ENCODE measurements at places on chromosomes 3 and 15. TPM values are rescaled to one million over a fixed set of nuclear protein-coding genes. Genes with fewer than 3 reads are reported as not detected.

GRCh38 chr15:77784361-77785292, 151.9 kb upstream of the LINGO1 start:
- H3K36me3 ChIP-seq = no peaks in the 10 kb centered on the region
- no peak for DNase-seq
- no peaks in the 10 kb centered on the region for H3K4me1 ChIP-seq
- no peak overlapping the region for H3K27ac ChIP-seq

DNA sequence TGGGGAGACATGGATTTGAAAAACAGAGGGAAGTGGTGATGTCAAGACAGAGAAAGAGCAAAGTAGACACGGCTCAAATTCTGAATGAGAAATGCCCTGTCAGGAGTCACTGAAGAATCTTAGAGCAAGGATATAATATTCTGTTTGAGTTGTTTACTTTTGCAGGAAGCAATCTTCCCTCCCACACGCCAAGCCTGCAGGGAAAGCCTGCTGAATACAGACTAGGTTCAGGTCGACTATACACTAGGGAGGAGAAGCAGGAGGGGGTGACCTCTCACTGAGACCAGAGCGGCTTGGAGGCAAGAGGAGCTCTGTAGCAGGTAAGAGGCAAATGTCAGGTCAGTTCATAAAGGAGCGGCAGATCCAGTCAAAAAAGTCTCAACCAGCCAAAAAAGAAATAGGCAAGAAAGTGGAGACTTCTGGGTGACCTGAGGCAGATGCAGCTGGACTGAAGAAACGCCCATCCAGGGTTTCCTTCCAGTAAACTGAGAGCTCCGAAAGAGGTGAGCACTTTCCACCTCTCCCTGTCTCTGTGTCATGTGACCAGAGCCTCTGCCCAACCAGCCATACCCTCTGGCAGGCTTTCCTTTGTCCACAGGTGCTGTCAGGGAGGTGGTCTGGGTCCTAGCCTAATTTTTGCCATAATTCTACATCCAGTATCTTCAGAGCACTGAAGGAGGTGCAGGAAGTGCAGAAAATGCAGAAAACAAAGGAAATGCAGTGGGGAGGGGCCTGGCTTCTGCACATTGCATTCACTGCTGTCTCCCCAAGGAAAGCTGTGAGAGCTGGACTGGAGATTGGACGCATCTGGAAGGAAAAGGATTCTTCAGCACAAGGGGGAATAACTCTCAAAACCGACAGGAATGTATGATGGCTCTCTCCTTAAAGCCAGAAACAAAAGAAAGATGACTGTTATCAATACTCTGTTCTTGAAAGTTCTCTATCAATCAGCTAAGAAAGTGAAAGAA, 37.8 kb upstream of the CTXND1 start:
- H3K27me3 ChIP-seq = no peaks in the 10 kb centered on the region
- no peaks in the 10 kb centered on the region for H3K36me3 ChIP-seq
- H3K4me3 ChIP-seq = no peak overlapping the region
- no peak overlapping the region for H3K27ac ChIP-seq

DNA sequence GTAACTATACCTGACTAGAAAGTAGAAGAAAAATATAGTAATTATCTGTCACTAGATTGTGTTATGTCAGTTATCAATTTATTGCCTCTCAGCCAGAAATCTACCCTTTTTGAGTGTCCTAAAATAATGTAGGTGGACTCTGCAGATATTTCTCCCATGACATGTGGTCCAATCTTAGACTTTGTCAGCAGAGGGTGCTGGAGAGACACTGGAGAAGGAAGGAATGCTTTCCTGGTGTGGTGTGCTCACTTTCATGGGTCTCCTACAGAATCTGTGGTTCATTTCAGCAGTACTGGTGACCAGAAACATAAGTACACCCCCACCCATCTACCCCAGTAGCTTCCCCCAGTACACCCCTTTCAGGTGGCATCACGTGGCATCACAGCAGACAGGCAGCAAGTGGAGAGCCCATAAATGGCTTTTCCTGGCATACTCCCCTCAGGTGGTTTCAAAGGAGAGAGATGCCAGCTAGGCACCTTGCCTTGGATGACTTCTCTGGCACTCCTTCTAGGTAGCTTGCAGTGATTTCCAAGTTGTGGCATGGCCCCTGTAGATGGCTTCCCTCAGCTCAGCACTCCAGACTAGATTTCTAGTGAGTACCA, 114.7 kb downstream of the GADL1 start:
- H3K4me1 ChIP-seq = no peaks in the 10 kb centered on the region
- no peaks in the 10 kb centered on the region for H3K27me3 ChIP-seq
- no peak for DNase-seq
- no peak overlapping the region for H3K4me3 ChIP-seq
- H3K27ac ChIP-seq = no peak overlapping the region
- H3K36me3 ChIP-seq = no peaks in the 10 kb centered on the region

- H3K4me3 ChIP-seq = no peak overlapping the region
- no peak for DNase-seq
- no peaks in the 10 kb centered on the region for H3K27me3 ChIP-seq
- no peaks in the 10 kb centered on the region for H3K36me3 ChIP-seq
- H3K27ac ChIP-seq = no peak overlapping the region
- H3K4me1 ChIP-seq = peaks cover 1% of the 10 kb centered on the region
Observed at GRCh38 chr3:12301031-12301430, 12.2 kb downstream of the PPARG start.

DNA sequence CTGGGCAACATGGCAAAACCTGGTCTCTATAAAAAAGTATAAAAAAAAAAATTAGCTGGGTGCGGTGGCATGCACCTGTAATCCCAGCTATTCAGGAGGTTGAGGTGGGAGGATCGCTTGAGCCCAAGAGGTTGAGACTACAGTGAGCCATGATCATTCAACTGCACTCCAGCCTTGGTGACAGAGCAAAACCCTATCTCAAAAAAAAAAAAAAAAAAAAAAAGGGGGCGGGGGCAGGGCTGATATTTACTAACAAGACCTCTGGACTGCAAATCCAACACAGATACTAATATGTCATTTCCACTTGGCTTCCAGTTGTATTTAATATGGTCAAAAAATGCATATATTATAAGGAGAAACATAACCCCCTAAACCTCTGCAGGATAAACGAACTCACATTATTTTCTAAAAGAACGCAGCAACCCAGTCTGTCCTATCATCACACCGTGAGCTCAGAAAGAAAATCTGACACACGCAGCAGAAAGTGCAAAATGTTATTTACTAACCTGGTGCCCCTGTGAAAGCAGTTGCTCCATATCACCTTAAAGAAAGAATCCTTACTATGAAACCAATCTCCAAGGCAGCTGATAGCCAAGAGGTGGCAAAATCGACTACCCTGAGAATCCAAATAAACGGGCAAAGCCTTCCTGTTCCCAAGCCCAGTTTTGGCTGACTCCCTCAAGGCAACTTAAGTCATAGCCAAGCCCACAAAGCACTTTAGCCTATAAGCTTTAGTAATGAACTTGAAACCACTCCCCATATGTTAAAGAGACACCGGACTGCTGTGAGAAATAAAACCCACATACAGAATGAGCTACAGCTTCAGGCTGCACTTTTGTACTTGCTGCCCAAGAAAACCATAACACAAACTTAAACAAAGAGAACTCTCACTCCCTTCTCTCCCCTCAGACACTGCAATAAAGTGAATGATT, 39.3 kb downstream of the PLD1 start:
- H3K36me3 ChIP-seq = no peaks in the 10 kb centered on the region
- no peak overlapping the region for H3K27ac ChIP-seq
- peaks cover 3% of the 10 kb centered on the region for H3K4me1 ChIP-seq
- H3K4me3 ChIP-seq = no peak overlapping the region

Gene SCAMP5
- polyA plus RNA-seq = 0.94 TPM

Gene FAM107A
- polyA plus RNA-seq = 21.3 TPM

Gene MORC1
- not detected for polyA plus RNA-seq

Gene GAP43
- 0.08 TPM for polyA plus RNA-seq

Gene PXYLP1
- polyA plus RNA-seq = 6.3 TPM

Gene NME9
- polyA plus RNA-seq = 5.0 TPM
